Stimulated activated CD4-positive, alpha-beta T cell treated with anti-CD3 and anti-CD28 coated beads, Interleukin-15, amount 100 ng/mL, for 24 hours (primary cell): ENCODE measurements at places on chromosomes 2 and 18.
A peak's percentile ranks its signal among the peaks of the same experiment; 100 is the strongest.

GRCh38 chr2:168355779-168356476 is 100.1 kb upstream of the CERS6 start:
- no peak for DNase-seq

DNA sequence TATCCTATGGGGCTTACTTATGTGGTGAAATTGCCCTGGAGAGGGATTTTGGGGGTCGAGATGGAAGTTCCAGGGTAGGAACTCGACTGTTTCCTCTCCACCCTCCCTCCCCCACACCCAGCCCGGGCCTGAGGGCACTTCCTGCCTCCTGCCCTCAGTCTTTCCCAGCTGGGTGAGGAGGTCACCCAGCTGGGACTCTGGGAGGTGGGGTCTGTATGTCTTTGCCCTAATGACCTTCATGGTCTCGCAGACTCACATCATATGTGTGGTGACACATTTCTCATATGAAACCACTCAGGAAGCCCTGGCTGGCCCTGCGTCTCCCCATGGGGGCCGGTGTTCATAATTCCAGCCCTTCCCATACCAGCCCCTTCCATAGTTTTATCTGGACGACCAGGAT is 12.4 kb downstream of the ATOH8 start:
- no peak for DNase-seq

GRCh38 chr2:65478498-65479135 is 46.2 kb upstream of the SPRED2 start:
- no peak for DNase-seq

DNA sequence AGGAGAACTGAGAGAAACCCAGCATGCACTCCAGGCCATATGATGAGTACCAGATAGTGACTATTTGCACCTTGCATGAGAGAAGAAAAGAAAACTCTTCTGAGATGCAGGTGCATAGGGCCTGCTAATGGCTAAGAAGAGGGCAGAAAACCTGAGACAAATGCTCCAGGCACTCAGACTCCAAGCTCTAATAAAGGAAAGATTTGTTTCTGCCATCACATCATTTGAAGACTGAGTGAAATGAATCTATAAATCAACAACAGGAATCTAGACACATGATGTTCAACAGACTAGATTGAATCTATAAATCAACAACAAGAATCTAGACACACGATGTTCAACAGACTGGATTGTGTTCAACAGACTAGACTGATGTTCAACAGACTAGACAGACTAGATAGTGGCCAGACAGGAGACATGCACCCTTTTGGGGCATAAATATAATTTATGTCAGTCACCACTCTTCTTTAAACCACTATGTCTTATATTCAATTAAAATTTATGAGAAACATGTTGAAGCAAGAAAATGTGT is 482.7 kb upstream of the UBE2E3 start:
- DNase-seq, result no peak

- DNase-seq, result peak; percentile 10
Observed at GRCh38 chr2:12110074-12110473, 363.6 kb downstream of the LPIN1 start.

- DNase-seq, result no peak
Observed at GRCh38 chr2:201574766-201575165, 68.5 kb downstream of the TMEM237 start.

- DNase-seq, result no peak
Observed at GRCh38 chr2:69154106-69154505, 141.1 kb downstream of the ANTXR1 start.

- DNase-seq, result no peak
Observed at GRCh38 chr18:44497311-44497710, 183.4 kb upstream of the SETBP1 start.

DNA sequence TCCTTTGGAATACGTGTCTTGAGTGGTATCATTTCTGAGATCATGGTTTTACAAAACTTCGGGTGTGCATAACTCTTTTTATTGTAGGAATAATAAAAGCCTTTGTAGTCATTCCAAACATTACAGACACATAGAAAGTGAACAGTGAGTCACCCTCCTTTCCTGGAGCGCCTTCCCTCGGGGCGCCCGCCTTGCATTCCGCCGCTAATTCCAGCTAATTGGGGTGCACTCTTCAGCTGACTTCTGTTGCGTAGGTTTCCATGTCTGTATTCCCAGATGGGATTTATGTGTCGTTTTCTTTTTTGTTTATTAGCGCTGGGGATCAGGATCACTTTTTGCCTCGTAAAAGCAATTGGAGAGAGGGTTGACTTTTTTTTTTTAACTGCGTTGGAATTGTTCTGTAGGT is 18.7 kb downstream of the SH3BP4 start:
- DNase-seq, result no peak

DNA sequence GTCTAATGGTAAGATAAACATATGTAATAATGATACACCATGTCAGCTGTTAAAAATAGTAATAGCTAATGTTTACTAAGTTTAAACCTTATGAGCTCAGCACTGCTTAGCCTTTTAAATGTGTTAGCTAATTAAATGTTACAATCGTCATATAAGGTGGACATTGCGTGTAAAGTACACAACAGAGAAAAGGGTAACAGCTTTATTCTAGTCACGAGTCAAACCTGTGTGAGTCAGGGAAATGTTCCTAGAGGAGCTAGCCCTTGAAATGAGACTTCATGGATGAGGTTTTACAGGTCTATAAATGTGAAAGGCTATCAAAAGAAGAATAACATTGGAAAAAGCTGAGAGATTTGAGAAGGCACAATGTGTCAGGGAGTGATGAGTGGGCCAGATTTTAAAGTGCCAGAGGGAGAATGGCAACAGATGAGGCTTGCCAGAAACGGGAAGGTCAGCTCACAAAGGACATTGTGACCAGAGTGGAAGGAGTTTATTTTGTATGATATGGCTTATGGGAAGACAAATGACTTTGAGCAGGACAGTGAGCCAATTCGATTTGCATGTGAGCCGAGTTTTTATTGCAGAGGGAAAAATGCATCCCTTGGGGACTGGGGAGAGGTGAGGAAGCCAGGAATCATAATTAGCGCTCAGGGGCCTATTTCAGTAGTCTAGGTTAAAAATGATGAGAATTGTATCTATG is 276.3 kb downstream of the CTNNA2 start:
- DNase-seq, result no peak

DNA sequence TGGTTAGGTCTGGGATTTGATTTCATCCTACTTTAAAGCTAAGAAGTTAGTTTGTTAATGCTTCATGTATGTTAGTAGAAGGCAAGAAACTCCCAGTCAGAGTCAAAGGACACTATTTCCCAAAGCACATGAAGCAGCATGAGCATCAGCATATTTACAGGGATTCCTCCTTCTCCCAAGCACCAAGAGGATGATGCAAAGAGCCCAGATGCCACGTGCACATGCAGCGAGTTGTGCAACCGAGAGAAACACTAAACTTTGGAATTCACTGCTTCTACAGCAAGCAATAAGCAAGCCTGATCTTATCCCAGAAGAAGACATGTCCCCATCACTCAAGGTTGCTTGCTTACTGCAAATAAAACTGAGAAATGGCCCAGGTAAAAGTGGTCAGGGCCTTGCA is 32.5 kb downstream of the CPO start:
- no peak for DNase-seq

- DNase-seq, result no peak
Observed at GRCh38 chr2:170932166-170932565, 3.1 kb downstream of the GORASP2 start.

GRCh38 chr18:8391068-8391467 is 218.2 kb upstream of the RAB12 start:
- no peak for DNase-seq

GRCh38 chr2:47682216-47682749 is 100.7 kb upstream of the MSH6 start:
- no peak for DNase-seq
